ENCODE measurements at places on chromosomes 6 and 20.

DNA sequence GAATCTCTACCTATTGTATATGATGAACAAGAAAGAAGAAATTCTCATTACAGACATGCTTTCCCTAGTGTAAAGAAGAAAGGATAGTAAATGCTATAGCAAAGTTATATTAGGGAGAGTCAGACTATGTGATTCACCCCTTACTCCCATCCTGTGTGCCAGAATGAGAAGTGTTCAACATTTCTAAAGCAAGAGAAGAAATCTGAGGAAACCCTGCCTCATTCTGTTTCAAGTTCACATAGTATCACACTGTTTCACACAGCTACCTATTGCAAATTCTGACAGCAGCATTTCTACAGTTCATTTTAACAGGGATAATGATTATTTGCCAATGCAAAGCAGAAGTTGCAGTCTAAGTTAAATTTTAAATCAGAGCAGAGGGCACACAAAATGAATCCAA lies 267.2 kb upstream of the TCF21 start:
- DNase-seq = peak; percentile 60

DNA sequence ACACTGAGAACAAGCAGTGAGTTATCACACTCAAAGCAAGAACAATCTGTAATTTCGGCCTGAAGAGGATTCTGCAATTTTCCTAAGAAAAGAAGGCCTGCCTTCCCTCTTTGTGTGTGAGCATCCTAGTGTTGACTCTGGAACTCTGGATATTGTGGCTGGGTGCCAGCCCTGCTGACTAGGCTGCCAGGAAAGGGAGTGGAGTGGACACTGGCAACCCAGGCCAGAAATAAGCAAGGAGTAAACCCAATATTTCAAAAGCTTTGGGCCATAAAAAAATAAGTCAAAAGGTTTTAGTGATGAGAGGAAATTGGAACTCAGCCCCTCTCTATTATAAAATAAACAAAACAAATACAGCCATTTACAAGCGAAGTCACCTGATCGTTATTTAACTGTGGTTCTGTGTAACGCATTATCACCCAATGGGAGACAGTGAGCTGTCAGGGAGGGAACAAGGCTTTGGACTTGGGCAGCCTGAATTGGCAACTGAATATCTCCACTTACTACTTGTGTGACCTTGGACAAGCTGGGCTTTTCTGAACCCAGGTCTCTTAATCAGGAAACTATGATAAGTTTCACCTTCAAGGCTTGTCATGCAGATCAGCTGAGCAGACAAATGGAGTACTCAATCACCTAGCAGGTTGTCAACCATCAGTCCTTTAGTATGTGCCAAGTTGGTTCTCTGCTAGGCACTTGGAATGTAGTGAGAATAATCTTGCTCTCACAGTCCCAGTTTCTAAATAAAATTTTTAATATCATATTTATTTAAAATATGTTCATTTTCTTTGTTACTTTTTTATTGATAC lies 196.2 kb downstream of the PAX1 start:
- no peak for DNase-seq

DNA sequence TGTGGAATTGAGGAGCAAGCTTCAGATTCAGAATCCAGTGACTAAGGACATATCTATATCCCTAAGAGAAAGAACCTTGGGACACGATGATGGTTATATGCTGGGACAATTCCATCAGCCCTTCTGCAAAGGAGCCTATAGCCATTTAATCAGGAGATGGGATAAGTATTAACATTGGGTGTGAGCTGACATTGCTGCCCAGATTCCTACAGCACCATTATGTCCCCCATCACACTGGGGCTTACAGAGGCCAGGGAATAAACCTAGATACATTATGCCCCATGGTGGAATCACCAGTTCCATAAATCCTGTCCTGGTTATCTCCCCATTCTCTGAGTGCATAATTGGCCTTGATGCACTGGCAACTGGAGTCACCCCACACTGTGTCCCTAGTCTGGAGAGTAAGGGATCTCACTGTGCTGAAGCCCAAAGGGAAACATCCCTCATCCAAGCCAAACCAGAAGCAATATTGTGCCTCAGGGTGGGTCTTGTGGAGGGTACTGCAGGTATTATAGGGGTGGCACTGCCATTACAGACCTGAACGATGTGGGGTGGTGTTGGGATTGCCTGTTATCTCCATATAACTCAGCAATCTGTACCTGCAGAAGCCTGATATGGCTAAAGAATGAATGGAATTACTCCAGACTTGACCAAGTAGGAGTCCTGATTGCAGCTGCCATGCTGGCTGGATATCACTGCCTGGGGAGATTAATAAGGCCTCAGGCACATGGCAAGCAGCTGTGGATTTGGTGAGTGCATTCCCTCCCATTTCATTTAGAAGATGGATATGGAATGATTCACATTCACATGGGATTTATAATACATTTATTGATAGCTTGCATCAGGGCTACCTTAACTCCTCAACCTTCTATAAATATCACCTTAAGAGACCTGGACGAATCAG lies 5.0 kb downstream of the HLA-A start:
- DNase-seq = no peak

DNA sequence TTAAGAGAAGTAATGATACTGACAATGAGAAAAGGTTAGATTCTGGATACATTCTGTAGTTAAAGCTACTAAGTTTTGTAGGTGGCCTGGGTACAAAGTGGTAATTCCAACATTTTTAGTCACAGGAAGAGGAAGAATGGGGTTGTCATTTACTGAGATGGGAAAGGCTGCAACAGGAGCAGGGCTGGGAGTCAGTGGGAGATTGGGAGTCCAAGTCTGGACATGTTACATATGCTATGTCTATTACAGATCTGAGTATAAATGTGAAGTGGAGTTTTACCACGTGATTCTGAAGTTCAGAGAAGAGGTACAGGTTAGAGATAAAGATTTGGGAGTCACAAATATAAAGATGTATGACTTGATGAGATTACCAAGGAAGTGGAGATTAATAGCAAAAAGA lies 116.2 kb downstream of the RWDD2A start:
- DNase-seq = peak; percentile 10

DNA sequence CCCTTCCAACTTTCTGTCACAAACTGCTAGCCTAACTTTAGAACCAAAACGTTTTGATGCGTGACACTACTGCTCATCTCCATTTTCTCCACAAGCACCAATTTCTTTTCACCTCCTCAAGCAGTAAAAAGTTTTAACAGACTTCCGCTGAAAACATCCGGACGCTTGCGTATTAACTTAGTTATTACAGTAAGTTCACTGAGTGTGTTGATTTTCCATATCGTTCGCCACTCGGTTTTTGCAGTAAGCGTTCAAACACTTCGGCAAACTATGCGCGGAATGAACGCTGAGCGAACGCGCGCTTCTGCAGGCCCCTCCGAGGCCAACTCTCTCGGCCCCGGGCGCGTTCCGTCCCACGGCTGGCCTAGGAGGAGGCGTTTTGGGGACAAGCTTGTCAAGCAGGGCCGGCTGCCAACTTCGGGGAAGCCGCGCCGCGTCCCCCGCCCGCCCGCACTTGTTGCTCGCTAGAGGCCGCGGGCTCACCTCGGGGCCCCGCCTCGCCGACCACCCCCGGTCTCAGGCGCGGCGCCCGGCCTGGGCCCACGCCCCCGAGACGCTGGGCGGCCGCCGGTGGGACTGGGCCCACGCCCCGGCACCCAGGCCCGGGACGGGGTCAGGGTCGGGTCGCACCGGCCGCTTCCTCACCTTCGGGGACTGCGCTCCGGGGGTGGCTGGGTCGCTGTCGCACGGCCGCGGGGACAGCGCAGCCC lies 945 bp downstream of the PHF10 start:
- DNase-seq = peak; percentile 66

DNA sequence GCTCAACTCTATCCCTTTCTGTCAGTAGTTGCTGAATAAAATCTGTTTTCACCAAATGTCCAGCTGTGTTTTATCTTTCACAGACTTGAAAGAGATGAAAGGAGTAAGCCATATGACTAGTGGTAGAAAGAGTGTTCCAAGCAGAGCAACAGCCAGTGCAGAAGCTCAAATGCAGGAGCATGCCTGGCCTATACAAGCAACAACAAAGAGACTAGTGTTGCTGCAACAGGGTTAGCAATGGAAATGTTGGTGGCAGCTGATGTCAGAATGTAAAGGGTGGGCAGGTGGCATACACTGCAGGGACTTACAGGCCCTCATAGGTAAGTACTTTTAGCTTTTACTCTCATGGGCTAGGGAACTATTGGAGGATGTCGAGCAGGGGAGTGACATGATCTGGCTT lies 5.2 kb upstream of the HINT3 start:
- no peak for DNase-seq

- no peak for DNase-seq
These were observed 37.9 kb downstream of the PRDM1 start for GRCh38 chr6:106124015-106124414.

DNA sequence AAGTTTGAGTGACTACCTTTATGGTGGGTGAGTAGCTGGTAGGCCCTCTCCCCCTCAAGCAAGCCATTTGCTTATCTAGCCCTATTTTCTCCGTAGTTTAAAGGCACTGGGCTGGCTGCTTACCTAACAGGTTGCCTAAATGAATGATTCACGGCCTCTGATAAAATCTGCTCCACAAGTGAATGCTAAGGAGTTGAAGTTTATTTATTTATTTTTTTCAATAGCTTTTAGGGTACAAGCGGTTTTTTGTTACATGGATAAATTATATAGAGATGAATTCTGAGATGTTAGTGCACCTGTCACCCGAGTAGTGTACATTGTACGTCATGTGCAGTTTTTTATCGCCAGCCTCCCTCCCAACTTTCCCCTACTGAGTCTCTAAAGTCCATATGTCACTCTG lies 8.3 kb upstream of the CDH26 start:
- no peak for DNase-seq

- DNase-seq = no peak
These were observed 7.3 kb upstream of the SIRPG start for GRCh38 chr20:1664911-1665310.

DNA sequence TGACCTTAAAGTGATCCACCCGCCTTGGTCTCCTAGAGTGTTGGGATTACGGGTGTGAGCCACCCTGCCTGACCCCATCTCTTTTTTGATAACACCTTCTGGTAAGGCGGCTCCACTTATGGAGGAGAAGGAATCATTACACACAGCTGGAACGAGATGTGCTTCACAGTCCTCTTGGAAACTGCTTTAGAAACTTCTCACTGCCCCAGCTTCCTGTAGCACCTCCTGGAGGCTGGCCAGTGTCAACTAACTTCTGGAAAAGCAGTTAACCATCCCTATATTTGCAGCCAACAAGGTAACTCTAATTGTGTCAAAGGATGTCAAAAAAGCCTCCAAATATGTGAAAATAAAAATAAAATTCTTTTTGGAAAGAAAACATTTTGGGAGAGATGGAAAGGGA lies 48.8 kb upstream of the BCLAF1 start:
- DNase-seq = no peak

DNA sequence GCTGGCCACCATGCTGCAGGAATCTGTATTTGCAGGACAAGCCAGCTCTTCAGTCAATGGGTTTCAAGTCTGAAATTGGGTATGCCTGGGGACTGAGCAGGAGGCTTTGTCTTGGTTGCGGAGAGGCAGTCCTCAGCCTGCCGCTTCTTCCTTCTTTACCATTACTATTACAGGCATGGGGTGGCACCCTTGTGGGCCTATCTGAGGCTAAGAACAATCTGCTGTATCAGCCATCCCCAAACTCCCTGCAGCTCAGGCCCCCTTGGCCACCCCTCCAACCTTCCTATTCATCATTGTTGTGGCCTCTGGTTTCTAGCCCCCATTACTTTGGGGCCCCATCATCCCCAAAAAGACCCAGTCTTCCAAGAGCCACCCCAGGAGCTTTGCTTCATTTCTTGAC lies 289.2 kb upstream of the FOXQ1 start:
- no peak for DNase-seq

DNA sequence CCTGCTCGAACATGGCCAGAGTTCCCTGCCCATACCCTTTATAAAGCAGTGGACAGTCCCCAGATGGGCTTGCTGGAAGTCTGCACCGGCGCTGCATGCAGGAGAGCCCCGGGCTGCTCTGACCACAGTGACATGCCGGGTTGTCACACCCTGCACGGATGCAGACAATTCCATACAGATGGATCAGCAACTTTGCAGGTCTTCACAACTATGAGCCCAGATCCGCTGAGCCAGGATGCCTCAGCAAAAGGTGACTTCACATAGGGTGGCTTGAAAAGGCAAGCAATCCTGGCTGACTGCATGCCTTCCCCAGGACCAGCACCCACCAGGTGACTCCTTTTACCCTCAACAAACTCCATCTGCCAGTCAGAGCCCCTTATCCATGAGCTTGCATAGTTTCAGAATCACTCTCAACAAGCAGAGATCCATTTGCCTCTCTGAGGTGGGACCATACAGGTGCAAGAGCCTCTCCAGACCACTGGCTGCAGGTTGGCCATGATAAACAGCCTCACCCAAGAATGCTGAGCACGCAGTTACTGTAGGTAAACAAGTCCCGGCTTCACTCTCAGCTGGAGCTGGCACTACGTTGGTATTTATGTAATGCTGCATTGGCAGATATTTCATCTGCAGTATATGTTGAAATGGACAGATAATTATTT lies 183.0 kb upstream of the QKI start:
- no peak for DNase-seq

GRCh38 chr6:124438546-124439065 lies 523.6 kb upstream of the RNF217 start:
- no peak for DNase-seq

- DNase-seq = no peak
These were observed 78.6 kb upstream of the QKI start for GRCh38 chr6:163335671-163336545.

DNA sequence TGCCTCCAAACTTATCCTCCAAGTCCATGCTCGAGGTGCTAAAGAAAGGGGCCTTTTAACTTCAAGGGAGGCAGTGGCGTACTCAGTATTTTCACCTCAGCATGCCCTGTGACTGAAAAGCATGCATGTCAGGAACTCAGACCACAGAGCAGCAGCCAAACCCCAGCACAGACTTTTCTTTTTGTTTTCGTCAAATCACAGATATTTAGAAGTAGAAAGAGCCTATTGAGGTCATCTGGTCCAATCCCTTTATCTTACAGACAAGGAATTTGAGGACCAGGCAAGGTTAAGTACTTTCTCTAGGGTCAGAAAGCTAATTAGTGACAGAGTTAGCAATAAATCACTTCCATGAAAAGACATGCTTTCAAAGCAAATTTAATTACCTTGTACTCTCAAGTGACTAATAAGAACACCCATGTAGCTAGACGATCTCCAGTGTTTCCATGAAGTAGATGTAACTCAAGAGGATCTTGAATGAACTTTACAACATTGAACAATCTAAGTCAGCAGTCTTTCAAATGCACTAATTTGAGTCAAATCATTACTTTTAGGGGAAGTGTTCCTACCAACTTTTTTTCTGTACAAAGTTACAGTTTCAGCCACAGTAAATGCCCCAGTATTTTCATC lies 35.9 kb downstream of the MOXD1 start:
- DNase-seq = no peak

DNA sequence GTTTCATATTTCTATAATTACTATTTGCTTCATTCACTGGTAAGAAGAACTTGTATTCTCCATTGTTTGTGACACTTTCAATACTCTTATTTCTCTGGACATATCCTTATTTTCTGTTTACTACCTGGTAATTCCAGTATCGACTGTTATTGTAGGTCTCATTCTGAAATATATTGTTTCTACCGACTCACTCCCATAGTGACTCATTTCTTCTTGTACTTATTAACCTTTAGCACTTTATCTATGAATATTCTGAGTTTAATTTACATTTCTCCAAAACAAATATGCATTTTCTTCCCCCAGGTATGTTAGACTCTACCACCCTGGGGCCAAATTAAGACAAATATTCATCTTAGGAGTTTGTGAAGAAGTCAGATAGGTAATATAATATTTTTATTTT lies 164.5 kb upstream of the BTBD3 start:
- DNase-seq = no peak

- DNase-seq = peak; percentile 92
These were observed 473.9 kb downstream of the COL12A1 start for GRCh38 chr6:74731931-74732330.

- DNase-seq = no peak
These were observed 59.8 kb downstream of the IGF2R start for GRCh38 chr6:160028487-160029275.
